Bronchial smooth muscle cell (primary cell): ENCODE measurements at places on chromosomes 1 and 21. TPM values are rescaled to one million over a fixed set of nuclear protein-coding genes. Genes with fewer than 3 reads are reported as not detected.

The B3GALT2 gene
- 0.32 TPM in 1 of 2 replicates, not detected in the other for total RNA-seq

The UBL4B gene
- total RNA-seq = under 0.01 and 0.09 TPM in 2 replicates

The RPTN gene
- total RNA-seq = not detected in 2 replicates

The B4GALT3 gene
- total RNA-seq = 9.9 and 11.3 TPM in 2 replicates

The VPS72 gene
- 42.6 and 51.0 TPM in 2 replicates for total RNA-seq

The GUCA2B gene
- total RNA-seq = not detected in 2 replicates

The LRRC71 gene
- not detected in 2 replicates for total RNA-seq

The KRTAP20-3 gene
- not detected in 2 replicates for total RNA-seq

The CFHR3 gene
- not detected in 2 replicates for total RNA-seq

The COL9A2 gene
- total RNA-seq = 2.5 and 4.3 TPM in 2 replicates

The BRDT gene
- not detected in 2 replicates for total RNA-seq

The CHIA gene
- 0.26 TPM in 1 of 2 replicates, not detected in the other for total RNA-seq

The GJC2 gene
- total RNA-seq = 4.7 and 10.1 TPM in 2 replicates

The OR10J1 gene
- total RNA-seq = not detected in 2 replicates
